Hypothalamus (tissue), 51 donors: ENCODE measurements at places on chromosomes 3 and 15.

DNA sequence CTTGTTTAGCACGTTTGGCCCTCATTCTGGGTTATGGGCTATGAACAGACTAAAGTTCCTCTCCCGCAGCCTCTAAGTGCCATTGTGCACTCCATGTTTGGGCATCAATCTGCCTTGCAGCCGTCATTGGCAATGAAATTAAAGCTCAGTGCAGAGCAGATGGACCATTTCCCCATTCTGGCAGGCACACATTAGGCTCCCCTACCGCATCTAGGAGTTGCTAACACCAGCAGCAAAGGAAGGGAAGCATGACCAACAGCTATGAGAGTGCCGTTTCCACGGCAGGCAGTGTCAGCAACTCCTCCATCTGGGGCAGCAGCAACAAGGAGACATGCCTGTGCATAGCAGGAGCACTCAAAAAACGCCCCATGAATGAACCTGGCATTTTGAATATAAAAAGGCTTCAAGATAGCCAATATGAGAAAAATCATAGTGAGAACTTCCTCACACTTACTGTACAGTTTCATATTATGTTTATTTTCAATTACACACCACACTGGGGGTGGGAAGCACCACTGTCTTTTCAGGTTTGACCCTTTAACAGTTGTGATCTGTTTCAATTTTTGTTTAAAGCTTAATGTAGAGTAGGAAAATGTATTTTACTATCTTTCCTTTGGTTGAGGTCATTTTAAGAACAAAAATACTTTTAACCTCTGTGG is 218.7 kb downstream of the KCNMB2 start:
- no peak for DNase-seq

DNA sequence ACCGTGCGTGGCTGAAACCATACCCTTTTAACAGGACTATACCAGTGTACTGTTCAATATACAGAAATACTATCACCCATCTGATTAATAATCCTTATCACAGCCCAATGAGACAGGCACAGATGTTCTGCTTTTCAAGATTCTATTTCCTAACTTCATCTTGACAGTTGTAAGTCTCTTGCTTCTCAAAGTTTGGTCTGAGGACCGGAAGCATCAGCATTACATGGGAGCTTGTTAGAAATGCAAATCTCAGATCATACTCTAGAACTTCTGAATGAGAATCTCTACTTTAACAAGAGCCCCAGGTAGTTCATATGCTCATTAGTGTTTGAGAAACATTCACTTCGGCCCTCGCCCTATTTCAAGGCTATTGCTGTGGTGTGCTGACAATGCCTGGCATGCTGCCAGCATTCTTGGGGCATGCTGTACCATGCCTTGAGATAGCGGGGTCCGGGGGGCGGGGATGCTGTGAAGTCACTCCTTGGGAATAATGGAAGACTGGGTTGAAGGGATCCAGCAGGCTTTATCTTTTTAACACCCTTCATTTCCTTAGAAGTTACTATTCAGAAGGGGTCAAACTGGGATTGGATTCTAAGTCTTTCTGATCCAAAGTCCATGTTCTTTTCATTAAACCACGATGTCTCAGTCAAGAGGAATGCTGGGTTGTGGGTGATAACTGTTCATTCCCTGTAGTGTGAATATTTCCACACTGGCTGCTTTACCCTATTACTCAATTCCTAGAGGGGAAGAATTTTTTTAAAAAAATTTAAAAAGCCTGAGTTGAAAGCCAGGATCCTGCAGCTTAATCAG is 194.7 kb downstream of the LPP start:
- no peak for DNase-seq

DNA sequence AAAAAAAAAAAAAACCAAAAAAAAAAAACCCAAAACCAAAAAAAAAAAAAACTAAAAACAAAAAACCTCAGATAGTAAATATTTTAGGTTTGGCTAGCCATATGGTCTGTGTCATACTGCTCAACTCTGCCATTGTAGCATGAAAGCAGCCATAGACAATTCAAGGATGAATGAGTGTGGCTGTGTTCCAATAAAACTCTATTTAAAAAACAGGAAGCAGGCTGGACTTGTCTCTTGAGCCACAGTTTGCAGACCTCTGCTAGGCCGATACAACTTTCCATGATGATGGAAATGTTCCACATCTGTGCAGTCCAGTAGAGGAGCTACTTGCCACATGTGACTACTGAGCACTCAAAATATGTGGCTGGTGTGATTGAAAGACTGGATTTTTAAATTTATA is 11.1 kb downstream of the EFCAB12 start:
- DNase-seq, result no peak

GRCh38 chr3:14853271-14853951 is 34.6 kb downstream of the FGD5 start:
- no peak for DNase-seq

DNA sequence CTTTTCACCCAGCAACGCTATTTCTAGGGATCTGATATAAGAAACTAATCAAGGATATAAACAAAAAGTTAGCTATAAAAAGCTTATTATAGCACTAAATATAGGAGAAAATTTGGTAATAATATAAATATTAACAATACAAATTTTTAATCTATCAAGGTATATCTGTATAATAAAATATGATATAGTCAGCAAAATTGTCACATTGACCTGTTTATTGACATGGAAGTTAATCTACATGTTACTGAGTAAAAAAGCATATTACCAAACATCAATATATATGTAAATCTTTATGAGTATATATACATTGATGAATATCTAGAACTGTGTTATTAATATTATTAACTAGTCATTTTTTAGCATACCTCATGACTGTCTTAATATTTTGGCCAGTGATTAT is 26.6 kb downstream of the SHOX2 start:
- no peak for DNase-seq

DNA sequence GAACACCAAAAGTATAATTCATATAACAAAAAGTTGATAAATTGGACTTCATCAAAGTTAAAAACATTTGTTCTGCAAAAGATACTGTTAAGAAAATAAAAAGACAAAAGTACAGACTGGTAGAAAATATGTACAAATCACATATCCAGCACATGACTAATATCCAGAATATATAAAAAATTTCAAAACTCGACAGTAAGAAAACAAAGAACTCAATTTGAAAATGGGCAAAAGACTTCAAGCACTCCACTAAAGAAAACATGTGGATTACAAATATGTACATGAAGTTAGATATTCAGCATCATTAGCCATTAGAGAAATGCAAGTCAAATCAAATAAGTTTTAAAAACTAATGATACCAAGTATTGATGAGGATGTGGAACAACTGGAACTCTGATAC is 6.7 kb downstream of the GK5 start:
- DNase-seq, result no peak

DNA sequence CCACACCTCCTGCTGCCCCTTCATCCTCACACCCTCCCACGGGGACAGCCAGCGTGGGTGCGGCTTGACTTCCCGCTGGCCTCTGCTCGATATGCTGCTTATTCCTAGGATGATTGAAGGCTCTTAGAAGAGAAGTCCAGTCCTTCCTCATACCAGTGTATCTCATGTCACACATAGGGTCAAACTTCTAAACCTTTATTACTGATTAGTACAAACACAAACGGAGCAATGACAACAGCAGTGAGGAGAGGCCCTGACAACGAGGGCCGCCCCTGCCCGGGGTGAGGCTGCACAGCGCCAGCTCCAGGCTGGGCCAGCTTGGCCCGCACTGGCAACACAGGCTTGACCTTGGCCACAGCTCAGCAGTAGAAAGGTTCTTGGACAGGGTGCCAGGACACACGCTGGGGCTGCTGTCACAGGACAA is 3.7 kb downstream of the CIB1 start:
- no peak for DNase-seq

- DNase-seq, result no peak
Measured at GRCh38 chr3:155252535-155252934, 40.9 kb downstream of the STRIT1 start.

DNA sequence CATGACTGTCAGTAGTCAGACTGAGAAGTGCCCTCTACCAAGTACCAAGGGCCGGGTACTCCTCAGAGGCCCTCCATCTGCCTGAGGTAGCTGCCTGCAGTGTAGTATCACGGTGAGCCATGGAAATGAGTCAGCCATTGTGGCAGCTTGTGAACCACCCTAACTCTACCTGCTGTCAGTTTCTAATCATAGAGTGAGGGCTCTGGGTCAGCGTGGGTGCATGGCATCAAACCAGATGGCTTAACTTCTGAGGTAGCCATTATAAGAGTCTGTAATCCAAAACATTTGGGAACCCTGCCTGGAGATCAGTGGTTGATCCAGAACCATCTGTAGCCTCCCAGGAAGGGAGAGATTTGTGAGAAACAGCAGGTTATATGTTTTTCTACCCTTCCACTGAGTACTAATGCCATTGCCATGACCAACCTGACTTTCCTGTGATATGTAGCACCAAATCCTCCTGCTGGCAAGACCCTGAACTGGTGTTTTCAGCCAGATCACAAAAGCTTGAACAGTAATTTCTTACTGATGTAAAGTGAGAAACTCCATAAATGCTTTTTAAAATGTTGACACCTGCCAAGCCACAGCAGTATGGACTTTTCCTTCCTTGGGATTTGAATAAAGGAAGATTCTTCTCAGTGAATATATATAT is 38.9 kb downstream of the ABHD2 start:
- no peak for DNase-seq

- no peak for DNase-seq
Measured at GRCh38 chr3:172324611-172325203, 123.5 kb downstream of the GHSR start.

GRCh38 chr15:38017721-38018120 is 83.3 kb downstream of the TMCO5A start:
- DNase-seq, result no peak

GRCh38 chr3:192917404-192918274 is at the start of gene MB21D2:
TSS of gene MB21D2 (minus strand) at chr3:192917856. CDS start at chr3:192917840, 16 bp downstream.
- DNase-seq, result peak; percentile 82

DNA sequence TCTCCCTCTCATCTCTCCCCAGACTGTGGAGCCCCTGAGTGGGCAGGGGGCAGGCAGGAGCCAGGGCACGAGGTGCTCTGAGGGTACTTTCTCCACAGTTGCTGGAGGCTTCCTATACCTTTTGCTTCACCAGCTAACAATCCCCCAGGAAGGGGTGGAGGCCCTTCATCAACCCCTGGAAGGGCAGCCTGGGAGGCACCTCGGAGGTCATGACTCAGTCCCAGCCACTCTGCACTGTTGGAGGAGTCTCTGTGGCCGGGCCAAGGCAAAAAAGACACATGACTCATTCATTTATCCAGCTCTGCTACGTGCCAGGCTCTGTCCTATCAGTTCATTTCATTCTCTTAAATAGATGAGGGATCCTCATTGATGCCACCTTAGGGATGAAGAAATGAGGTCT is 15.6 kb upstream of the KY start:
- DNase-seq, result no peak

DNA sequence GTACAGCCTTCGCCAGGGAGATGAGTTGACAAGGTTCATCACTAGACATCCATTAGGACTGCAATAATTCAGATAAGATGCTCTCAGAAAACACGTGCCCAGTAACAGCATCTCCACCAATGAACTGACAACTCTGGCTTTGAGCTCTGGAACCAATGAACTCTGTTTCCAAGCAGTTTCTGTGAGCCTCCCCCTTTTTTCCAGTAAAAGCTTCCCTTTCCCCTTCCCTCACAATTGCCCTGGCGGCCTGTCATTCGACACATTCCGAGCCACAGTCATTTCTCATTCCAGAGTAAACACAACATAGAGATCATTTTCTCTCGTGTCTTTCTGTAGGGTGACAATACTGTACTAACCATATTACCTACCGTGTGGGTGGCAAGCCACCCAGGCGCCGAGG is 3.6 kb downstream of the PLA2G4D start:
- DNase-seq, result no peak

DNA sequence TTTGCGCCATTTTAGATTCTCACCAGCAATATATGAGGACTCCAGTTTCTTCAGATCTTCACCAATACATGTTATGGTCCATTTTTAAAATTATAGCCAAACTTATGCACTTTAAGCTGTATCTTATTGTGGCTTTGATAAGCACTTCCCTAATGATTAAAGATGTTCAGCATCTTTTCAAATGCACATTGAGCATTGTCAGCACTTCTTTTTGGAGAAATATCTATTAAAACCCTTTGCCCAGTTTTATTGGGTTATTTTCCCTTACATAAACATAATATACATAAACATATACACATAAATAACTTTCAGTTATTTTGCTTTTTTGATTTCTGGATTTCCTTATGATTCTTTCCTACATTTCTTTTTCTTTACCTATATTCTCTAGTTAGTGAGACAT is 83.8 kb downstream of the ROBO1 start:
- no peak for DNase-seq

- no peak for DNase-seq
Measured at GRCh38 chr3:175716446-175716845, 857.3 kb downstream of the NAALADL2 start.

GRCh38 chr15:97653896-97654295 is 306.6 kb upstream of the ARRDC4 start:
- DNase-seq, result no peak

DNA sequence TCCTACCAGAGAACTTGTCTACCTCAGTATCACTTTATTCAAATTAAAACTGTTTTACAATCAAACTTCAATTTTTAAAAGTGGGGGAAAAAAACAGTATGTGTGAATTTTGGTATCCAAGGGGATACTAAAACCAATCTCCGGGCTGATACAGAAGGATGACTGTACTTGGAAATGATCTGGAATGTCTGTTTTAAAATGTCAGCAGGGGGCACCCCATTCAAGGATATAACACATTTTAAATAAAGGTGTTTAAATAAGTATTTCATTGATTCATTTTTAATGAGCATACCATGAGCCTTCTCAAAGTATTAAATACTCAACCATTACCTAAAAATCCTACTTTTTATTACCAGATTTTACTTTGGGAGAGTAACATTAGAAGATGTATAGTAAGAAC is 67.9 kb downstream of the ULK4 start:
- no peak for DNase-seq

DNA sequence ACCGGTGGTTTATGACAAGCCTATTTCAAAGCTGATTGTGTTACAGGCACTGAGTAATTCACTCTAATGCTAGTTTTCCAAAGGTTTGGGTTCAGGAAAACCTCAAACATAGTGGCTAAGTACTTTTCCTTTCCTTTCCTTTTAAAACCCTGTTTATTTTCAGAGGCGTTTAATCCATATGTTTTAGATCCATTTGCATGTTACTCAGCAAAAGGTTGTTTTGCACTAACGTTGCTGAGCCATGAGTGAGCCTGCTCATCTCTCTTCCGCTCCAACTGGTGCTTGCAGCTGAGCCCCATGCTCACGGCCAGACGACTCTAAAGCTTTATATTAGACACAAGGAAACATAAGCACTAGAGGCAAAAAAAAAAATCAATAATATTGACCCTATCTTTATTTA is 9.4 kb downstream of the CEMIP start:
- no peak for DNase-seq

- DNase-seq, result no peak
Measured at GRCh38 chr3:72049300-72049699, 264.4 kb upstream of the PROK2 start.

DNA sequence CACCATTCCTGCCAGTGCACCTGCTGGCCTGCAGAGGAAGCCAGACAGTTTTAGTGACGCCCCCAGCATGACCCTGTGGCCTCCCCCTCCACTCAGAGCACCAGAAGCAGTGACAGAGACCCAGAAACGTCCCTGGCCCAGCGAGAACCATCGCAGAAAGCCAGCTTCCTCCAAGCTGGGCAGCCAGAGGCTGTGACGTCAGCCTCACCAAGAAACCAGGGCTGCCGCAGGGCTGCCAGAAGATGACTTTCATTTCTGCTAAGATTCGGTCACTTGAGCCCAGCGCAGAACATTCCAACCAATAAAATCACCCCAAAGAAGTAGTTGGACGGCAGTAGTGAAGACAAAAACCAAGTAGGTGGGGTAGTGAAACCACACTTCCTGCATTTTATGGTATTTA is 29.6 kb upstream of the RPL32 start:
- no peak for DNase-seq
